ENCODE measurements at places on chromosomes 1 and 21.

DNA sequence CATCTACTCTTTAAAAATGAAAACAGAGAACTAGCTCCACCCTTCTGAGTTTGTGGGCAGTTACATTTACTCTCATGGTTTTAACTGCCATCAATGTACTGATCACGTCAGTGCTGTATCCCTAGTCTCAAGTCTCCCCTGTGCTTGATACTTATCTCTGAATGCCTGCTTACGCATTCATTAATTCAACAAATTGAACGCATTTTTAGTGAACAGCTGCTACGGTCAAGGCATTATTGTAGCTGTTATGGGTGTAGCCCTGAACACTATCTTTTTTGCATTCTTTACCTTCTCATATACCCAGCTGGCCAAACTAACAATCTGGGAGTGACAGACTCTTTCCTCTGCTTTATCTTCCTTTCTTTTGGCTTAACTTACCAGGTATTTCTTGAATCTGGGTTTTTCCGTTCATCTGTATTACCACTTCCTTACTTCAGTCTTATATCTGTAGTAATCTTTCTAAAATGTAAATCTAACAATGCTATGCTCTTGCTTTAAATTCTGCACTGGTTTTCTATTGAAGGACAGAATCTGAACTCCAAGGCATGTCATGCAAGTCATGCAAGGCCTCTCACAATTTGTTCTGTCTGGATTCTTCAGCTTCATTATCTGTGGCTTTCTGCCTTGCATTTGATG is 33.3 kb downstream of the SMG7 start:
- DNase-seq: no peak

DNA sequence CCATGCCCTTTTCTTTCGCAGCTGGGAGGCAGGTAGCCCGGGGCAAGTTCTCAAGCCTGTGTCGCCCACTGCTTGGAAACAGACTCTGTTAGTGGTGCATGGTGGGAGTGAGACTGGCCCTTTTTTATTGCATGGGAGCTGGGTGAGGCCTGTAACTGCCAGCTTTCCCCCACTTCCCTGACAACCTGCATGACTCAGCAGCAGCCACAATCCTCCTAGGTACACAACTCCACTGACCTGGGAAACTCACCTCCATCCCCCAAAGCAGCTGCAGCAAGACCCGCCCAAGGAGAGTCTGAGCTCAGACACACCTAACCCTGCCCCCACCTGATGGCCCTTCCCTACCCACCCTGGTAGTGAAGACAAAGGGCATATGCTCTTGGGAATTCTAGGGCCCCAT is 25.8 kb downstream of the PIGP start:
- peak; percentile 18 for DNase-seq

- DNase-seq: no peak
Observed at GRCh38 chr1:178364782-178365181, 132.0 kb downstream of the CLEC20A start.

GRCh38 chr1:107379826-107380225 is 239.0 kb downstream of the NTNG1 start:
- DNase-seq: no peak

DNA sequence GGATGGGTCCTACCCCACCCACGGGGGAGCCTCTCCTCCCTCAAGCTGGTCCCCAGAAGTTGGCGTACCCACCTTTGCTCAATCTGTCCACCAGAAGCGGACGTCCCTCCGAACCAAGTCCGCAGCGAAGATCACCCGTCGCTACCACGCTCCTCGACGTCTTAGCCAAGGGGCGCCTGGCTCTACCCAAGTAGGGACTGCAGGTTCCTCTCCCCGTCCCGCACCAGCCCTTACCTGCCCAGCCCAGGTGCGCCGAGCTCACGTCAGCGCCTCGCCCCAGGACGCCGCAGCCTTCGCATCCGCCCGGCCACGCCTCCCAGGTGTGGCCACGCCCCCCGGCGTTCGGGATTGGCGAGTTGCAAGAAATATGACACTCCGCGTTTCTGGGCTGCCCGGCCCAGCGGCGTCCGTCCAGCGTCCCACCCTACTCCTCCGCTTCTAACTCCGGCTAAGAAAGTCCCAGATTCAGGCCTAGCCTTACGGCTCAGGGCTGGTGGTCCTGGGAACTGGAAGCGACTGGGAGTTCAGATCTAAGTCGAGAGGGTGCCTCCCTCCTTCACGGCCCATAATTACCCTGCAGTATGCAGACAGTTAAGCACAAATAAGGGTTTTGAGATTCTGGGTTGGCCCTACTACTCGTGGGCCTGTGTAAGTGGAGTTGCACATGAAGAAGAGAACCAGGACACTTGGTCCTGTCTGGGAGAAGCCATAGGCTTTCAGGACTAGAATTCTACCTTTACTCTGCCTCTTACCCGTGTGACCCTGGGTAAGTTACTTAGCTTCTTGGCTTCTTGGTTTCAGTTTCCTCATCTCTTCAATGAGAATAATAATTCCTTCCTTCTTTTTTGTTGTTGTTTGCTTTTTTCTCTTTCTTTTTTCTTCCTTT is at the start of gene IRF6:
Gene IRF6 (minus strand): TSS at position 268 of the 886 bp plus-strand sequence. CDS start 4,729 bp downstream, outside the sequence.
- peak; percentile 95 for DNase-seq

- DNase-seq: no peak
Observed at GRCh38 chr1:200668514-200669313, 993 bp downstream of the DDX59 start.

GRCh38 chr1:90561103-90561783 is 155.9 kb downstream of the BARHL2 start:
- DNase-seq: no peak

DNA sequence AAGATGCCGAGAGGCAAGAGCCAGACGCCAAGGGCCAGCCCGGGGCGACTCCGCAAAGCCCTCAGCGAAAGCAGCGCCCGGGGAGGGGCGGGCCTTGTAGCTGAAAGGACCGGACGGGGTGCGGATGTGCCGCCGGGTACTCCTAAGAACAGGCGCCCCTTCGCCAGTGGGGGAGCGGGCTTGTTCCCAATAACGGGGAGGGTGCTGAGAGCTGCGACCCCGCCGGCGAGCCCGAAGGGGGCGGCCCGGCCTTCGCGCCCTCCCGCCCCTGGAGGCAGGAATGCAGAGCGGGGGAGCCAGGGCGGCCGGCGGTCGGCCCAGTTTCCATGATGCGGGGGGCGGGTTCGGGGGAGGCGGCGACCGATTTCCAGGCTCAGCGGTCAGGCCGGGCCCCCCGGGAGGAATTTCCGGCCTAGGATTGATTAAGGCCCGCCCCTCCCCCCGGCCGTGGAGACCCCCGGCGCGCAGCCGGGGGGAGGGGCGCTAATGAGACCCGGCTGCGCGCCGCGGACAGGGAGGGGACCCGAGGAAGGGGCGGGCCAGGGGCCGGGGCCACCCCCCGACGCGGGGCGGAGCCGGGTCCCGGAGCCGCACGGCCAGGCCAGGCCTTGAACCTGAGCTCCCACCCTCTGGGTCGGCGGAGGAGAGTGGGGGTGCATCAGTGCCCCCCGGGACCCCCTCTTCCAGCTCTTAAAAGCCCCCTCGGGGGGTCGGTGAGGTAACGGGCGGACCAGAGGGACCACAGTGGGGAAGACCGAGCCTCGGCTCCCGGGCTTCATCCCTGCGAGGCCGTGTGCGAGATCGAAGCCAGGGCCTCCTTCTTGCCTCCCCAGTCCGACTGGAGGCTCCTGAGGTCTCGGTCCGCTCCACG is 898 bp upstream of the TMEM200B start:
- peak; percentile 60 for DNase-seq

DNA sequence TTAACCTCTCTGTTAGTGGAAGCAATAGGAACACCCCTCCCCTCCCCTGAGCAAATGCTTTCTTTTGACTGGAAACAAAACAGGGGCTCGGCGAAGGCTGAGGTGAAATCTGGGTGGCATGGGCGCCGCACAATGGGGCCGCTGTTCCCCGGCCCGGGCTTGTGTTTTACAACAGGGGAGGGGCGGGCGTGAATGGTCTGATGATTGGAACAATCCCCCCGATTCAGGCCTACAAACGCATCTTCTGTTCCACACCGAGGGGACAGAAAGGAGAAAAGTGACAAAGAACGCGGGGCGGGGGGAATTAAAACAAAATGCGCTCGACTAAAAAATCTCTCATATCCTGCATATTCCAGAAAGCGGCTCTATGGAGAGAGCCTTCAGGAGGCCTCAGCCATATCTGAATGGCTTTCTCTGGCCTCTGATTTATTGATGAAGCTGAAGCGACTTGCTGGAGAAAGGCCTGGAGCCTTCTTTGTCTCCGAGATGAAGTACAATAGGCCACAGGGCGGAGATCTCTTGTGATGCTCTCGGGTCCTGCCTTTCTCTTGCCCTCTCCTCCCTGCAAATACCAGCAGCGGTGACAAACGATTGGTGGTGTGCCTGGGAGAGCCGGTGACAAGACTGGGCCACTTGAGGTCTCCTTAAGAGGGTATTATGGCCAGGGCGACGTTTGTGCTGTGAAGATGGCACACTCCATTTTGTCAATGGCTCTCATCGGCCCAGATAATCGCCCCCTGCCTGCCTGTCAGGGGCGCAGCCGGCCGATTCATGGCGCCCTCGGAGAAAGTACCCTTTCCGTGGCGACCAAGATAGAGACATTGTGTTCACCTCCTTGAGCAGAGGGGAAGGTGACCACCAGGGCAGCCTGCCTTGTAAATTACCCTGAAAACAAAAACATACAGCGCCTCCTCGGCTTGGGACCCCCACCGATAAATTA is 47.1 kb upstream of the OLIG2 start:
- no peak for DNase-seq

GRCh38 chr1:109769330-109770078 is 5.8 kb upstream of the EPS8L3 start:
- DNase-seq: no peak

- DNase-seq: no peak
Observed at GRCh38 chr1:5989731-5990271, 2.4 kb downstream of the NPHP4 start.

DNA sequence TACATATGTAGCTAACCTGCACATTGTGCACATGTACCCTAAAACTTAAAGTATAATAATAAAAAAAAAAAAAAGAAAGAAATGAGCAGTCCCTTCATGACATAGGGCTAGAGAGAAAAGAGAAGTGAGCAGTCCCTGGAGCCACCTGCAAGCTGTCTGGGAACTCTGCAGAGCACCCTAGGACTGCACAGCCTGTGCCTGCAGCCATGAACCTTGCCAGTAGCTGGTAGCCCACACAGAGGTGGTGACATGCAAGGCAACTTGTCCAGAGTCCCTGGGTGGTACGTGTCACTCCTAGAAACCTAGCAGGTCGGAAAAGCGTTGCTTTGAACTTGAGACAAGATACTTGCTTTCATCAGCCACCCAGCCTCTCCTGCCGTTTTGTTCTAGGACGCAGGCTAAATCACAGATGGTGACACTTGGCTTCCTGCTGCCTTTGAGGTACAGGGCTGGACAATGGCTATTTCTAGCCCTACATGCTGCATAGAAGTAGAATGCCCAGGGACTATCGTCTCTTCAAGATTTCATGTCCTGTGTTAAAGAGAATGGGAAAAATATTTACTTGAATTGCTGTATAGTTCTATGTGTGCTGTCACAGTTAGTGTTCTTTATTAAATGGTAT is 260.9 kb downstream of the LTN1 start:
- DNase-seq: no peak

DNA sequence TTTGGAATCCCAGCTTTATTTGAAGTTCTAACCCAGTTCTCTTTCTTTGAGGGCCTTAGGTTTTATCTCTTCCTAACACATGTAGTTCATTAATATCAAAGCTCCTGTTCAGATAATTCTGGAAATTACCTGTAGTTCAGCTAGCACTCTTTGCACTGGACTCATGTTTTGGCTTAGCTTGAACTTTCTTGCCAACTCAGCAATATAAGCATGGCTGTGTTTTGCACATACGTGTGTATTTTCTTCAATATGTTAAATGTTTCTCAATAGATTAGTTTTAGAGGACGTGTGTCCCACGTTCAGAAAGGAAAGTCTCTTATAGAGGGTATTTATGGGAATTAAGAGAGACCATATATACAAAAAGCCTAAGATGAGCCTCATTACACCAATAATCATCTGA is 271.8 kb upstream of the USP25 start:
- no peak for DNase-seq

DNA sequence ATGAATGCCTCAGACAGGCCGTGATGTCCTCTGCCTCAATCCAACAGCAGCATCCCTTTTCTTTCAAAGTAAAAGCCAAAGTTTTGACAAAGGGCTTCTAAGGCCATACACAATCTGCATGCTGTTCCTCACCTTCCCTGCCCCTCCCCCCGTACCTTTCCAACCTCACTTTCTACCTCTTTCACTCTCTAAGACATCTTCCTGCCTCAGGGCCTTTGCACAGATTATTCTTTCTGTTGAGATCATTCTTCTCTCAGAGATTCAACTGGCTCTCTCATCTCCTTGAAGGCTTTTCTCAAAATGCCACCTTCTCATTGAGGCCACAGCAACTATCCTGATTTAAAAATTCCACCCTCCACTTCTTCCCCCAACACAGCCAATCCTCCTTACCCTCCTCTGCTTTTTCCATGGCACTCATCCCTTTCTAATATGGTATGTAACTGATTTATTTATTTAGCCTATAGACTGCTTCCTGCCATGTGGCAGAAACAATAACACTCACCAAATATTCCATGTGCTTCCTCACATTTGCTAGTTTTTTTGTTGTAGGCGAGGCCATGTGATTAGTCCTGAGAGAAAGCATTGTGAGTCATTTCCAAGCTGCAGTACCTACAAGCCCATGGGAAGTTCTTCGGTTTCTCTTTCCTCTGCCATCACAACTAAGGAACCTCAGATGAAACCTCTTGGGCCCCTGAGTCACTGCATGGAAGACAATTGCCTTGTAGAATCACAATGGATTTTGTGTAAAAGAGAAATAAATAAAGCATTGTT is 58.7 kb upstream of the GADD45A start:
- DNase-seq: no peak

DNA sequence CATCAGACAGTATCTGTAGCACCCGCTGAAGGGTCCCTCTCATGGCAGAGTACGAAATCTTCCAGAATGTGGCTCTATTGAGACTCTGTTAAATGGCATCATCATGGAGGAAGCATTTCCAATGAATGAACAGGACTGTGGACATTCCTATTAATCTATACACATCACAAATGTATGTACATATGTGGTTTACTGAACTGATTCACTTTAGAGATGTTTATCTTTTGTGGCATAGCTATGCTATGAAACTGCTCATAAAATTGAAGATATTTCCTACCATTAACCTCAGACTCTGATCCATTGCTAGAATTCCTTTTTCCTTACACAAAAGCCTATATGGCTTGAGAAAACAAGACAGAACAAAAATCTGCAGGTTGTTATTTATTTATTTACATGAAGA is 259.6 kb upstream of the RRP15 start:
- no peak for DNase-seq

GRCh38 chr1:11790880-11791715 is 14.7 kb downstream of the MTHFR start:
- DNase-seq: no peak

Data from NCI-H146 (cell line).